ENCODE measurements at places on chromosomes 12 and 14. TPM values are rescaled to one million over a fixed set of nuclear protein-coding genes. Genes with fewer than 3 reads are reported as not detected.

LTBR gene
- total RNA-seq, result 2.1 TPM

CEBPE gene
- 0.43 TPM for total RNA-seq

BRI3BP gene
- total RNA-seq, result 19.4 TPM

RITA1 gene
- 16.1 TPM for total RNA-seq

KRT2 gene
- not detected for total RNA-seq

GPRC5D gene
- total RNA-seq, result not detected

ZFP36L1 gene
- 76.8 TPM for total RNA-seq

RILPL2 gene
- total RNA-seq, result 8.1 TPM

CDH24 gene
- 1.3 TPM for total RNA-seq

SERPINA1 gene
- total RNA-seq, result 4.3 TPM

DGKA gene
- total RNA-seq, result 331 TPM

AQP2 gene
- total RNA-seq, result not detected

MIPOL1 gene
- total RNA-seq, result not detected

LRP1-AS gene
- total RNA-seq, result not detected

ZBTB42 gene
- total RNA-seq, result 1.6 TPM

CLECL1 gene
- 1.9 TPM for total RNA-seq

MIP gene
- not detected for total RNA-seq

KRT71 gene
- not detected for total RNA-seq

TMEM253 gene
- total RNA-seq, result not detected

GPR137C gene
- total RNA-seq, result not detected

RERGL gene
- not detected for total RNA-seq
